NCI-H1417 treated with DMSO at 0.1 percent for 48 hours (cell line): ENCODE measurements at places on chromosomes 2 and 18.

DNA sequence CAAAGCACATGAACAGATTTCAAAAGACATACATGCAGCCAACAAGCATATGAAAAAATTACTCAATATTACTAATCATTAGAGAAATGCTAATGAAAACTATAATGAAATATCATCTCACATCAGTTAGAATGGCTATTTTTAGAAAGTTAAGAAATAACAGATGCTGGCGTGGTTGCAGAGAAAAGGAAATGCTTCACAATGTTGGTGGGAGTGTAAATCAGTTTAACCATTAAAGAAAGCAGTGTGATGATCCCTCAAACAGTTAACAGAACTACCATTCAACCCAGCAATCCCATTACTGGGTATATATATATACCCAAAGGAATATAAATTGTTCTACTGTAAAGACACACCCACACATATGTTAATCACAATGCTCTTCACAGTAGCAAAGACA lies 117.7 kb upstream of the SETBP1 start:
- no peak for DNase-seq

GRCh38 chr18:62109676-62110075 lies 77.2 kb downstream of the PIGN start:
- no peak for DNase-seq

DNA sequence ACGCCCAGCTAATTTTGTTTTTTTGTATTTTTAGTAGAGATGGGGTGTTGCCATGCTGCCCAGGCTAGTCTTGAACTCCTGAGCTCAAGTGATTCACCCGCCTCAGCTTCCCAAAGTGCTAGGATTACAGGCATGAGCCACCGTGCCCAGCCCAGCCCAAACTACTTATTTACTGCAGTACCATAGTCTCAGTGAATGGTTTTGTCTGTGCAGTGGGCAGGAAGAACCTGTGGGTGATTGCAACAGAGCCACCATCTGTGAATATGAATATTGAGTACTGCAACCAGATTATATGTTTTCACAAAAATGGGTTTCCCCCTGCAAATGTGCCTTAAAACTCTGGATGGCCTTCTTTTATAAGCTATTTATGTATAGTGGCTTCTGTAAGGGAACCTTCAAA lies 9.1 kb downstream of the MPPE1 start:
- no peak for DNase-seq

- DNase-seq, result no peak
These were observed 39.0 kb downstream of the MBP start for GRCh38 chr18:77093586-77093985.

DNA sequence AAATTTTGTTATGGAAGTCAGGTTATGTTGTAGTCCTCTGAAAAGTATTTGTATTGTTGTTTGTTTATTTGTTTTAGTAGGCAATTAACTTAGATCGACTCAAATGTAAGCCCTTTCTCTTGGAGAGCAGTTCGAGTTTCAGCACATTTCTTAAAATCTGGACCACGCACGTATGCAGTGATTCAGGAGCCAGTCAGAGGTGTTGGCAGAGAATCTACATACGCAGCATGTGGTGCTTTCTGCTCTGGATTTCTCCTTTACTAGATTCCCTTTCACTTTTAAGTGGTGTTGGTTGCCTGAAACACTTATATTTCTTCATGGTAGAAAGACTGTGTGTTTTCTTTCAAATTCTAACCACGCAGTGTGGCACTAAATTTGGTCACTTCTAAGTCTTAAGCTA lies 773.9 kb upstream of the LRATD1 start:
- DNase-seq, result no peak

DNA sequence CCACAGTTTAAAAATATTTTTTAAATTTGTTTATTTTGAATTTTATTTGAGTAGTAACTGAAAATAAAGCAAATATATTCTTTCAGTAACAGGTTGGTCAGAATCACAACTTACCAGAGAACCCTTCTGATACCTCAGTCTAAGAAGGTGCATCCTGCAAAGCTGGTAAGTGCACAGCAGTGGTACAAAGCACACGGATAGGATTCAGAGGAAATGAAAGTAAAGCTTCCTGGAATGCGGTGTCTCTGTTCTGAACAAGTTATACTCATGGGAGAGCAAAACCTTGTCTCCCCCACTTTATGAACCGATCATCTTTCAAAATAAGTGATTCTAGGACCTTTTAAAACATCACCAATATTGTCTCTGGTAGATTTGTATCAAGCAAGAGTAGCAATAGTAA lies 398.3 kb downstream of the TMX3 start:
- DNase-seq, result no peak

- DNase-seq, result no peak
These were observed 22.2 kb upstream of the CAB39 start for GRCh38 chr2:230690439-230690838.

DNA sequence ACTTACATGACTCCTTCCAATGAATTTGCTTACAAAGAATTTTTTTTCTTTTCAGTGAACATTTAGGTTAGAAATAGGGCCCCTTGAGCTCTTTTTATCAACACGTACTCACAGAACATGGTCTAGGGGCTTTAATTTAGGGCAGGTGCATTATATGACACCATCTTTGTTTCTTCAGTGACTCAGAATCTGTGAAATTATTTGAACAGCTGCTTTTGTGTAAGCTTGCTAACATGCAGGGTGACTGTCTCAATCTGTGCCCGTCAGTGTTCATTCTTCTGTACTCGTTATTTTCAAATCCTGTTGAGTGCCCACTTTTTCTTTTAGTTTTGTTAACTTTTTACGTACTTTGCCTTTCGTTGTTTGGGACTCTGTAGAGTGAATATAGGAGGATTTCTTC lies 52.8 kb upstream of the CABYR start:
- DNase-seq, result peak; percentile 47

GRCh38 chr2:226638576-226638975 lies 161.0 kb downstream of the IRS1 start:
- no peak for DNase-seq

DNA sequence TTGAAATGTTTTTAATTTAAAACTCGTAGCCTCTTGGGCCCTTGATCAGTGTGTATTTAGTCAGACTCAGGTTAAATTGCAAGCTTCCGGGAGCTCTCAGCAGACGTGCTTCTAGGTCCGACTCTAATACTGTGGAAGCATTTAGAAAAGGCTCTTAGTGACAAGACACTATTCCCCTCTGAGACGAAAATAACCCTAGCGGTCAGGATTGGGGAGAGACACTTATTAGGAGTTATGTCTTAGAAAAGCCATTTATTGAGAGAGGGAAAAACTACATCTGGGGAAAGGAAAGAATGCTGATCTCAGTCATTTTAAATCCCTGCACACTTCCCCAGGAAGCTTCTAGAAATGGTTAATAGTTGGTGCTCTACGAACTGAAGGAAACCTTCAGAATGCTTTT lies 110.5 kb upstream of the NCK2 start:
- DNase-seq, result no peak

GRCh38 chr2:241905716-241906377 lies 36.3 kb downstream of the RTP5 start:
- no peak for DNase-seq

- no peak for DNase-seq
These were observed 146.7 kb downstream of the MYO3B start for GRCh38 chr2:170324640-170325046.

DNA sequence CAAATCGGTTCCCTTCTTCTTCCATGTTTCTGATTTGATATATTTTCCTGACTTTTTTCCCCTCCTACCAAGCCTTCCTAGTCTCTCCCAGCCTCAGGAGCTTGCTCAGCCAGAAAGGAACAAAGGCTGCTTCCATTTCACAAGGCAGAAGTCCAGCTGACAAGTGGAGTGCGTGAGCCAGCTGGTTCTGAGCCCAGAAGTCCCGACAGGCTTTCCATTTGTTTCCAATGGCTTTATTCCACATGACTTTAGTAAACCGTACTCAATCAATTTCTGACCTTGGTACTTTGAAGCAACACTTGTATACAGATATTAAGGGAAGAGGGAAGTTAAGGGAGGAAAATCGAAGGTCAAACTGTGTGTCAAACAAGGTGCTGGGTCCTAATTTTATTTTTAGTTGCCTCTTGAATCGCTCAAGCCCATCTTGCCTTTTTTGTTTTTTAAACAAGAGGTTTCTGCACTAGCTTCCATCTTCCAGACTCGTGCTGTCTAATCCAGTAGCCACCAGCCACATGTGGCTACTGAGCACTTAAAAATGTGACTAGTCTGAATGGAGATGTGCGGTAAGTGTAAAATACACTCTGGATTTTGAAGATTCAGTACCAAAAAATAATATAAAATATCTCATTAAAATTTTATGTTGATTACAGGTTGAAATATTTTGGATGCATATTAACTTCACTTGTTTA lies 36.2 kb downstream of the WIPF1 start:
- no peak for DNase-seq

DNA sequence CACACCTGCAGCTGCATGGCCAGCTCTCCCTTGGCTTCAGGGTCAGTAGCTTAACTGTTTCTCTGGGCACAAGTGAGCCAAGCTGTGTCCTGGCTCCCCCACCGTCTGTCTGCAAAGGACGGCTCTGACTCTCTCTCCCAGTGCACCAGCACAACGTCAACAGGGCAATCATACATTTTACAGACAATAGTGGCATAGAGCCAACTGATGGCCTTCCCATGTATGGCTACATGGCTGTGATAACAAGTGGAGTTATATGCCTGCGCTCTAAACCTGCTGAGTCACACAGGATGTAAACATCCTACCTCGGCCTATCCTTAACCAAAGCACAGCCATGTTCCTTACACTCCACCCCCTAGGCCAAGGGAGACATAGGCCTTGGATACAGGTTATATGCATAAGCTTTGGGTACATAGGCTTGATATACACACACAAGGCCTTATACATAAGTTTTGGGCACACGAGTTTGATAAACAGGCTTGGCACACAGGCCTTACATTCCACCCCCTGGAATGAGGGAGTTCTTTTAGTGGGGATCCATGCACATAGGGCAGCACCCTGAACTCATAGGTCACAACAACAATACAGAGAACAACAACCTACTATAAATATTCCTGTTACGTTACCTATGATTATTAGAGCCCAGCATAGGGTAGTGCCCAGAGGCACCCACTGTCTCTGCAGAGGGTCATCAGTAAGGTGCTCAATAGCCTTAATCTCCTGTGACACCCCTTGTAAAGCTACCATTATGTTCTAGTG lies 17.7 kb downstream of the PHOSPHO2 start:
- DNase-seq, result no peak

- no peak for DNase-seq
These were observed 52.7 kb upstream of the KYNU start for GRCh38 chr2:142824756-142825155.

DNA sequence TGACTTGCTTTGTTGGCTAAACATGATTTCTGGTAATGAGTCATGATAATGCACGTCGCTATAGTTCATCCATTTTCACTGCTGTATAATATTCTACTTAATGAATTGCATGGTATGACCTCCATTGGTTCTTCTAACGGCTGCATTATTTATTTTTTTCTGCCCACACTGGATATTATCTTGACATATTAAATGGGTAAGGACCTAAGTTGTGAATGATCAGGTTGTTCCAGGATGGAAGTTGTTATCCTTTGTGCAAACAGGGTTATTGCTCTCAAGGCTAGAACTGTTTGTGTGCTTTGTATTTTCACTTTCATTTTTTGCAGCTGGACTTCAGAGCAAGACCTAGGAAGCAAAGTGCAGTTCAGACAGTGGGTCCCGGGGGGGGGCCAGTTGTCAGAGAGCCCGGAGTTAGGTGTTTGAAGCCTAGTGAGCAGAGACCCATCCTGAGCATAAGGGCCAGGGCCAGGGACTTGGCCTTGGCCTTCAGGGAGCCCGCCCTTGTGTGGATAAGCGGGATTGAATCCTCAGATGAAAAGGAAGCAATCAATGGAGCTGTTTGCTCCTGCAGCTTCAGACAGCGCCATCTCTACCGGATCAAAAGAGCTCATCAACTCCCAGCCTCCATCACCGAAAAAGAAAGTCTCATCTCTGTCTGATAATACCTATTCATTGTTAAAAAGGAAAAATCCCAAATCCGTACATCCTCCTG lies 48.2 kb downstream of the AGAP1 start:
- DNase-seq, result no peak

- no peak for DNase-seq
These were observed 125.7 kb upstream of the FZD5 start for GRCh38 chr2:207895274-207895860.

DNA sequence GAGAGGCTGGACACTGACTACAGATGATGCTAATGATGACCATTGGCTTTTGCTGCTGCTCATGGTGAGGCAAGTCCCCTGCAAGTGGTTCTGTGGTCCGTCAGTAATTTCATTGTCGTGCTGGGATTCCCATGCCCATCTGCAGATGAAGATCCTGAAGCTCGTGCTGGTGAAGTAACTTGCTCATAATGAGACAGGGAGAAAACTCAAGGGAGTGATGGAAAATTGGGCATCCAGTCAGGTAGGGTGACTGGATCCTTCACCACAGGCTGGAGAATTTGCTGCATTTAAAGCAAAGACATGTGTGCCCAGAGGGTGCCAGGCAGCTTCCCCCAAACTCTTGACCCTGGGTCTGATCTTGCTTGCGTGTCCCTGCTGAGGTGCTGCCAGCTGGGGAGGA lies 125.6 kb downstream of the TSN start:
- DNase-seq, result no peak

GRCh38 chr2:191105082-191105481 lies 45.7 kb downstream of the STAT4 start:
- no peak for DNase-seq

- no peak for DNase-seq
These were observed 51.1 kb downstream of the DSC3 start for GRCh38 chr18:30991397-30991796.

DNA sequence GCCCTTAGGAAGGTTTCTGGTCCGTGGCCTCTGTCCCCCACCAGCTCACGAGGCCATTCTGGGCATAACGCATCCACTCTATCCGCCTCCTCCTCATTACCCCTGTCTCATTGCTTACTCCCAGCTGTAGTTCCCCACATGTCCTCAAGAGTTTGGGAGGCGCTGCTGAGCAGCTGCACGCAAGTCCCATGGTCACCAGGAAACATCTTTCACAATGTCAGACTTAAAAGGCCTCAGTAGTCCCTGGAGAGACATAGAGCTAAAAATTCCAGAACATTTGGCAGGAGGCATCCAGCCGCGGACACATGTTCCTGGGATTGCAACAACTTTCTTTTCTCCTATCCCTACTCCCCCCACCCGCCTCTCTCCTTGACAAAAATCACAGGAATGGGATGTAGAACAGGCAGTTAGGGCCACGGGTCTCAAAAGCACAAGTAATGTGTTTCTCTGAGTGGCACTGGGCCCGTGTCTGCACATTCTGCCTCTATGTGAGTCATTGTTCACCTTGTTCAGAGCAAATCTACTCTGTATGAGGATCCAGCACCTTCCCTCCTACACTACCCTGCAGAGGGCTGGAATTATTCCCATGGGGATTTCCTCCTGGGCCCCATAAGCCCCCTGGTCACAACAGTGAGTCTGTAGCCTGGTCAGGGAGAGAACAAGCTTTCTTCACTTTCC lies 8.1 kb downstream of the LBH start:
- DNase-seq, result no peak

- DNase-seq, result no peak
These were observed 19.8 kb downstream of the ARL5A start for GRCh38 chr2:151808258-151809072.

- DNase-seq, result no peak
These were observed 4.0 kb upstream of the RTP5 start for GRCh38 chr2:241865416-241865956.
